Right ventricle myocardium inferior (tissue), 1 donor: ENCODE measurements at places on chromosomes 2 and 18. TPM values are rescaled to one million over a fixed set of nuclear protein-coding genes. Genes with fewer than 3 reads are reported as not detected.

DNA sequence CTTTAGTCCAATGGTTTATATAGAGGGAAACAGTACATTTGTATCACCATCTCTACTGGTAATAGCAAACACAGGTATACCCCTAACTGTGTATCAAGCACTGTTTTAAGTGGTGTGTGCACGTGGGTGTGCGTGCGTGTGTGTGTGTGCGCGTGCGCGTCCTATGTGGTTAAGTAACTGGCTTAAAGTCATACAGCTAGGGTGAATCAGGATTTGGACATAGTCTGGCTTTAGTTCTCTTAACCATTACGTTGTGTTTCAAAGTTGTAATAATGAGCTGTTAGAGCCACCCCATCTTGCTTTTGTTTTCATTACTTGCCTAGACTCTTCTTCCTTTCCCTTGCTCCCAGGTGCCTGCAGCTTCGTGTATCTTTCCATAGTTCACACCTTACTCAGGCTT lies 2.1 kb downstream of the HADHB start:
- no peak for DNase-seq

GRCh38 chr2:29014331-29014730 lies 33.2 kb downstream of the TOGARAM2 start:
- DNase-seq, result peak; percentile 51

The SERPINB11 gene
- total RNA-seq, result not detected

The IL1R2 gene
- 1.3 TPM for total RNA-seq
